ENCODE measurements at places on chromosomes 11 and 22.

DNA sequence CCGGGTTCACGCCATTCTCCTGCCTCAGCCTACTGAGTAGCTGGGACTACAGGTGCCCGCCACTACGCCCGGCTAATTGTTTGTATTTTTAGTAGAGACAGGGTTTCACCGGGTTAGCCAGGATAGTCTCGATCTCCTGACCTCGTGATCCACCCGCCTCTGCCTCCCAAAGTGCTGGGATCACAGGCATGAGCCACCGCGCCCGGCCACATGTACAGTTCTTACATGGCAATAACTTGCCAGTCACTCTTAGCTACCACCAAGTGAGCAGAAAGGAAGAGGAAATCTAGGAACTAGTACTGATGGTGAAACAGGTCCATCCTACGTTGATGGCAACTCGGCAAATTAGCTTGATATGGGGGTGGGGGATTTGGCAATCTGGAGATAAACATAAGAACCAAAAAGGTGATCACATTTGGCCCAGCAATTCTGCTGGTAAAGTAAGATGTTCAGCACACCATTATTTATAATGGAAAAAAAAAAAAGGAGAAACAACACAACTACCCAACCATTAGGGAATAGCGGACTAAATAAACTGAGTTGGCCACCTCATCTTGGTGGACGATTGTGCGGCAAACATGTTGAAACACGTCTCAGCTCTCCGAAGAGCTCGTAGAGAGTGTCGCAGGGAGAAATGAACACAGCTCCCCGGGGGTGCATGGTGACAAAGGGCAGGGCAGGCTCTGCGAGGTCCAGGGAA lies 5.3 kb downstream of the NLRP6 start:
- no peak for DNase-seq

DNA sequence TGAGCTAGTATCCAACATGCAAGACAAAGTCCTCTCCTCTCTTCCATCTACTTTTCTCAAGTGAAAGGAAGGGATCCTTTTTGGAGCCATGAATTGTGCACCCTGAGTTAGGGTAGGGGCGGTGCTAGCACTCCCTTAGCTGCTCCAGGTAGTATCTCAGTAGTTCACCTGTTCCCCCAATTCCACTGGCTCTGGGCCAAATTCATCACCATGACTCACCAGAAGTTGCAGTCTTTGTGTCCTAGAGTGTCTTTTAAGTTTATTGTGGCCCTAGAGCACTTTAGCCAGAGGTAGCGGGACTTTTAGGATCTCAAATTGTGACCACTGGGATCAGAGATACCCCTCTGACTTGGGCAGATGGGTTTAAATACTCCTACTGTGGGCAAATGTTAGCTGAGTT lies 398.6 kb upstream of the ANO5 start:
- DNase-seq, result no peak

DNA sequence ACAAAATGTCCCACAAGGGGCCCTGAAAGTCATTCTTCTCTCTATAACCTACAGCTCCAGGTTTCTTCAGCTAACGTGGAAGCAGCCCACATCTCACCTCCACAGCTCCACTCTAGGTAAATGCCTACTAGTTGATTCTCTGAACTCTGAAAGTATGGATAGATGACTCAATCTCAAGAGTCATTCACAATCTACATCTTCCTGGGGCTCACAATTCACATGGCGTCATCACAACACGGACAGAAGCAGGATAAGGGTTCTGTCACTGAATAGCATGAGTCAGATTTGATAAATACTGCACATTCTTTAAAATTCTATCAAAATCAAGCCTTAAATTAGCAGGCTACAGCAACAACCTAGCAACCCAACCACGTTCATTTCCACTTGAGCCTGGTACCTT lies 96.3 kb downstream of the PLEKHA7 start:
- DNase-seq, result no peak

- DNase-seq, result peak; percentile 32
These were observed 473.7 kb downstream of the JRKL start for GRCh38 chr11:96863520-96863919.

DNA sequence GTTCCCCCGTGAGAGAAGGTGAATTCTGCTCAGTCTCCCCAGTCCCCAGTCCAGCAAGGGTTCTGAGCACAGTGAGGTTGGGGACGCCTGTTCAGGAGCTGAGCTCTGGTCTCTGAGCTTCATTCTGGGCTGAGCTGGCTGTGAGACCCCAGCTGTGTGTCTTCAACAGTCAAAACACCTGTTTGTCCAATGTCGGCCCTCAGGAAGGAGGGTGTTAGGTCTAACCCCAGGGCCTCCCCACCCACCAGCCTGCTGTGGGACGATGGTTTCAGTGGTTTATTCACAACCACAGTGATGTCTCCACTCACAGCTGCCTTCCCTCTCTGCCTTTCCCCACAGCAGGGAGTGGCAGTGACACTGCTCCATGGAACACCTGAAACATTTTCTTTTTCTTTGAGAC lies 1282.9 kb downstream of the TBC1D22A start:
- no peak for DNase-seq

GRCh38 chr11:118689503-118689851 lies 10.0 kb upstream of the TREH start:
- no peak for DNase-seq

DNA sequence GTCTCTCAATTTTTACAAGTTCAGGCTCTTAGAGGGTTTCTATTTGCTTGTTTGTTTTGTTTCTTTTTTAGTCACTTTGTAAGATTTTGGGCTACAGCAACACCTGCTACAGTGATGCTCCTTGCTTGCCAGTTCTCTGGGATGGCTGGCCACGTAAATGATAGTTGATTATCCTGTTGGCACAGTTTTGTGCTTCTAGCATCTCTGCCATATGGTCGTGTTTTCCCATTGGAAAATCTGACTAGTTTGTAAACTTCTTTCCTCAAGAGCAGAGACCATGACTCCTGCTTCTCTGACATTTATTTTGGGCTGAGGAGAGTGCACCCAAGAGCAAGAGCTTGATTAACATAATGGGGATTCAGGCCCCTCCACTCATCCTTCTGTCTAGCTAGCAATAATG lies 1621.6 kb upstream of the RAG2 start:
- DNase-seq, result no peak

DNA sequence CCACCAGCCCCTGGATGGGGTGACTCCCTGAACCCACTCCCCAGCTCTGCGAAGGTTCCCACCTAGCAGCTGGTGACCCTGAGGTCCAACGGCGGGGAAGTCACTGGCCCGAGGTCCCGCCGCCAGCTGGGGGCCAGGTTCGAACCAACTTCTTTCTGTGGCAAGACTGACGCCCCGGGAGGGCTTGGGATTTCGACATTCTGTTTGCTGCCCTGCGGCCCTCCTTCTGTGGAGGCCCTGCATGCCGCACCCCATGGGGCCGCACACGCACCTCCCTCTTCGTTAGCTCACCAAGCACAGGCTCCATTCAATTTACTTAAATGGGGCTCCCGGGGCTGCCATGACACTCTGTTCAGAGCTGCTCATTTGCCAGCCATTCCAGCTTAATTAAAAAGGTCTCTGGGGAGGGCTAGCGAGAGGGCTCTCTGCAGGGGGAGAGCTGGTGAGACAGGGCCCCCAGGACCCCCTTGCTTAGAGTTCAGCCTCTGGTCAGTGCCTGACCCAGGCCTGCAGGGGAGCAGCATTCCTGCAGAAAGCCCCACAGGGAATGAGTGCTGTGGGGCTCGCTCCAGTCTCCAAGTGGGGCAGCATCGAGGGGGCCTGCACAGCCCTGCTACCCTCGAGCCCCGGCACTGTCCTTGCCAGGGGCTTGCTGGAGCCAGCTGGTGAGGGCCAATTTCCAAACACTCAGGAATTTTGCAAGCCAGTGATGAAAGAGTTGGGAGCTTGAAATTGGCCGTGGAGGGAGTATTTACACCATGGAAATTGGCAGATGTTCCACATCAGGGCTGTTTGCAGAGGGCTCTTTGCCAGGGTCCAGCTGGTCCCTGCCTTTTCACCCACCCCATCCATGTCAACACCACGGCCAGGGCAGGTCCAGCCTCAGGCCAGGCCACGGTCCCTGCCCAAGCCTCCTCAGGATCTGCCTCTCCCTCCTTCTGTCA lies 80.8 kb downstream of the CACNA1I start:
- no peak for DNase-seq

GRCh38 chr22:24410110-24410856 lies 17.1 kb upstream of the ADORA2A start:
- no peak for DNase-seq

DNA sequence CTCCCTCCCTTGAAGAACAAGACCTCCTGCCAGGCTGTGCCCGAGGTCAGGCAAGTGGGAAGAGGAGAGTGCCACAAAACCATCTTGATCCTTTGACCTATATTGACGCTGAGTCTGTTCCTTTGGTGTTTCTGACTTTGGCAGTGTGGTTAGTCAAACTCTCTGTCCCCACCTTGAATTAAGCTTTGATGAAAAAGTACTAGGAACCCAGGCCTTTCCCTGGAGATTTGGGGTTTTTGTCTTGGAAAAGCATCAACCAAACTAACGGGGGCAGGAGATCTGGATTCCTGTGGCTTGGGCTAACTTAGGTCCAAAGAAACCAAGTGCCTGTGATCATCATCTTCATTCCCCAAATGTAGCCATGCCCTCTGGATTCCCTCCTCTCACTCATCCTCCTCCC lies 40.4 kb downstream of the ARFGAP2 start:
- no peak for DNase-seq

GRCh38 chr11:96388891-96389719 lies 607 bp downstream of the CCDC82 start:
- peak; percentile 82 for DNase-seq

DNA sequence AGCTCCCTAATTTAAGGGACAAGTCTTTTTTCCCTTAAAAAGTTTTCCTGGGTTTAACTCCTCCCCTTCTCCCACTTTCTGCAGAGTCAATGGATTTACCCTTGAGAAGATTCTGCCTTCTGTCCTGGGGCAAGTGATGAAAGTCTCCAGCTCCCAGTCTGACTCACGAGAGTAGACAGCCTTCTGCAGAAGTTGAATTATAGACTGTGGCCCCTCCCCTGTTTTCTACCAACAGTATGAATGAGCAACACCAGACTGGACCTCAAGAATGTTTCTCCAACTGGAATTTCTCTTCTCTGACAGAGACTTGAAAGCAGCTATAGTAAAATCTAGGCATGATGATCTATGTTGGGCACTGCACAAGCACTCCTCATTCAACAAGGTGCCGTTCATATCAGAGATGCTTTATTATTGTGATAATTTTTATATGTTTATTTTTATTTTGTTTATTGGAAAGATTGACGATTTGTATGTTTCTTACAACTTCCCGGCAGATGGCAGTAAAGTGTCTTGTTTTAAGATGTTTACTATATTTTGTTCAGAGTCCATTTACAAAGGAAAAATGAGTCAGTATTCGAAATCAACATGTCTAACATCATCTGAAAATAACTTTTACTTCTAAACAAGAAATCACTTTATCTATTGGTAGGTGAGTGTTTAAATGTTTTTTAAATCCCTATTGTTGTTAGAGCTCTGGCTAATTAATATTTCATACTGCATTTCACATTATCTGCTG lies 56.6 kb downstream of the LMO2 start:
- peak; percentile 44 for DNase-seq

DNA sequence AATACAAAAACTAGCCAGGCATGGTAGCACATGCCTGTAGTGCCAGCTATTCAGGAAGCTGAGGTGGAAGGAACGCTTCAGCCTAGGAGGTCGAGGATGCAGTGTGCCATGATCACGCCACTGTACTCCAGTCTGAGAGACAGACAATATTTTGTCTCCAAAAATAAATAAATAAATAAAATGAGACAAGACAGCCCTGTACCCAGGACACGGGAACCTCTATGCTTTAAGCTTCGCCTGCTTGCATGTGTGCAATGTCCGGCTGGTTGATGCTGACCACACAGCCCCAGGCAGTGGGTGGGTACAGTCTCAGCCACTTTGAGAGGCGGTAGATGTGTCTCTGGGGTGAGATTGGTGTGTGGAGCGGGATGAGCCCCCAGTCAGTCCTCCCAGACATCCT lies 52.0 kb upstream of the MPEG1 start:
- DNase-seq, result no peak

DNA sequence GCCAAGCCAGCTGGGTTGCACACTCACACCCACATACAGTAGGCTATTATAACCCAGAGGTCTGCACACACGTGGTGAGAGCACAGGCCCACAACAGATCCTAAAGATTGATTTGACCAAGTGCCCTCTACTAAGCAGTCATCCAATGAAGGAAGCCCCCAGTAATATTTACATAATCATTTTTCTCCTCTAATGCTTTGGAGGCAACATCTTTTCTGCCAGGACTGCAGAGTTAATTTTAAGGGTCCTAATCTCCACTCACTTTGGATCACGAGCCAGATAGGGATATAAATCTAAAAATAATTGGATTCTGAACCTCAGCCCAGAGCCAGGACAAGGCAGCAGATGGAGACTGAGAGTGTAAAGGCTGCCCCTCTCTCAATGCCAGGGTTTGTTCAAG lies 49.1 kb upstream of the MTNR1B start:
- DNase-seq, result no peak

DNA sequence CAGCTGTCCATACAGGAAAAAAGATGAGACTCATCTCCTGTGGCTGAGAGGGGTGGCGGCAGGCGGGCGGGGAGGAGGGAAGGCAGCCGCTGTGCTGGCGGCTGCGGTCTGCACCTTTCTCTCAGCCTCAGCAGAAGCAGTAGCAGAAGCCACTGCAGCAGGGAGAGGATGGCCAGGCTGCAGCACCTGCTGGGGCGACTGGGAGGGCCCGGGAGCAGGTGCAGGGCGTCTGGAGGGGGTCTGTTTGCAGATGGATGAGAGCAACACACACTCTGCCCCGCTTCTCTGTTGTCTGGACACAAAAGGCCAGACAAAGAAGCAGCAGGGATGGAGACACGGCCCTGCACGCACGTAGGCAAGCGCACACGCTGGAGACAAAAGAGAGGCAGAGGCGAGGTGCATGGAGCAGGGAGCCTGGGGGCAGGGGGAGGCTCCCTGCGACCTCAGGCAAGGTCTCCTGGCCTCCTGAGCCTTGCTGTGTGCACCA lies 9.3 kb upstream of the MIAT start:
- peak; percentile 94 for DNase-seq

GRCh38 chr22:42202669-42203068 lies 67.8 kb downstream of the TCF20 start:
- DNase-seq, result no peak

DNA sequence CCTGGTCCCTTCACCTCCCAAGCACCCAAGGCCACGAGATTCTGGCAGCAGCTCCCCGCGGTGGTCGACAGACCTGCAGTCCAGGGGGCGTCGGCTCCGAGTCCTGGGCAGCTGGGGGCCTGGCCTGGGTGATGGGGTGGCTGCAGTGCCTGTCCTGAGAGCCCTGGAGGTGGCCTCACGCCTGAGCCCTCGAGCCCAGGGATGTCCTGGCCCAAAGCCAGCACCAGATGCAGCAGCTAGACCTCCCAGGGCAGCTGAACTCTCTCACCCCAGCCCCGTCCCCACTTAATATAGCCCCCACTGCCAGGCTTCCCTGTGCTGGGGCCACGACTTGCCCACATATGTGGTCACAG lies 6.6 kb downstream of the LMNTD2 start:
- DNase-seq, result no peak

- no peak for DNase-seq
These were observed 178.5 kb upstream of the FAT3 start for GRCh38 chr11:92046103-92046502.

- no peak for DNase-seq
These were observed 581 bp upstream of the AP5B1 start for GRCh38 chr11:65781152-65781961.

Measured in NCI-H1105 treated with DMSO at 0.1 percent for 48 hours (cell line).